ENCODE measurements at places on chromosomes 6 and 20. TPM values are rescaled to one million over a fixed set of nuclear protein-coding genes. Genes with fewer than 3 reads are reported as not detected.

DNA sequence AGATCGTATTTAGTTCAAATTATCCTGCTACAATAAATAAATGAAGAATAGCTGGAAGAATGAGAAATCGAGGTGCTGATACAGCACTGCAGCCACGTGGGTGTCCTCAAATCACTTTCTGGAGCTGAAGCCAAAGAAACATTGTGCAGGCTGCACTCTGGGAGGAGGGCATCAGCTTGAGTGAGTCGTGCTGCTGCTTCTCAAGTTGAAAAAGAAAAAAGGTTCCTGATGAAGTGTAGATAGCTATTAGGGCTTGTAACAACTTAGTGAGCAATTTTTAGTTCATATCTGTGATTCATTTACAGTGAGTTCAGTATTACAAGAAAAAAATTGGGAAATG, 40.5 kb downstream of the DSE start:
- DNase-seq = peak; percentile 31

The TPBG gene
- 3.3 TPM for polyA plus RNA-seq

The BMP5 gene
- polyA plus RNA-seq = 0.16 TPM

- DNase-seq = no peak
Measured at GRCh38 chr6:136465766-136466303, 84.4 kb downstream of the MAP7 start.

- peak; percentile 41 for DNase-seq
Measured at GRCh38 chr6:3072798-3073197, 4.5 kb downstream of the RIPK1 start.

DNA sequence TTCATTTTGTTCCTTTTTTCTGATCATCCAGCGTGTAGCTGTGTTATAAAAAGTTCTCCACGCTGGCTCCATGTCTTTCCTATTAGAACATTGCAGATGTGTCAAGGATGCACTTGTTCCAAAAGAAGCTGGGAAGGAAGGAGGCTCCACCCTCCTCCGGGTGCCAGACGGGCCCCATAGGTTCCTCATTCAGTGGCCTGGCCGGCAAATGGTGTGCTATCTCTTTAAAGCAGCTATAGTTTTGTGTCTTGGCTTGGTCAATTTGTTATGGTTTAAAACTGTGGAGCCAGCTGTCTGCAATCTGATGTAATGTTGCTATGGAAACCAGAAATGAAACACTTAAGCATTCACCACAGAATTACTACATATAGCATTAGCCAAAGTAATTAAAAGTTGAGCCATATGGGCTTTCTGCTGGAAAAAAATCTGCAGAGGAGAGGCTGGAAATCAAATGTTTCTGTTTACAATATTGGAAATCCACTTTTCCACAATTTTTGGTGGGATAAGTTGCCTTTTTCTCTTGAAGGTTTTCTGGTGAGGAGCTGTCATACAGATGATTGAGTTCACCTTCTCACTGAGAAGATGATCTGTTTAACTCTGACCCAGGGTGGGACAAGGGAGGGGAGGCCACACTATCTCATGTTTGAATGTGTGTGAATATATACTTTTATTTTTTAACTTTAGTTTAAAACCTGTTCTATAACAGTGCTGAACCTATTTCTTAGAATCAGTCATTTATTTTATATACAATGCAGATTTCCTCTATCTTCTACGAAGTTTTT, 167.4 kb downstream of the SASH1 start:
- DNase-seq = no peak

DNA sequence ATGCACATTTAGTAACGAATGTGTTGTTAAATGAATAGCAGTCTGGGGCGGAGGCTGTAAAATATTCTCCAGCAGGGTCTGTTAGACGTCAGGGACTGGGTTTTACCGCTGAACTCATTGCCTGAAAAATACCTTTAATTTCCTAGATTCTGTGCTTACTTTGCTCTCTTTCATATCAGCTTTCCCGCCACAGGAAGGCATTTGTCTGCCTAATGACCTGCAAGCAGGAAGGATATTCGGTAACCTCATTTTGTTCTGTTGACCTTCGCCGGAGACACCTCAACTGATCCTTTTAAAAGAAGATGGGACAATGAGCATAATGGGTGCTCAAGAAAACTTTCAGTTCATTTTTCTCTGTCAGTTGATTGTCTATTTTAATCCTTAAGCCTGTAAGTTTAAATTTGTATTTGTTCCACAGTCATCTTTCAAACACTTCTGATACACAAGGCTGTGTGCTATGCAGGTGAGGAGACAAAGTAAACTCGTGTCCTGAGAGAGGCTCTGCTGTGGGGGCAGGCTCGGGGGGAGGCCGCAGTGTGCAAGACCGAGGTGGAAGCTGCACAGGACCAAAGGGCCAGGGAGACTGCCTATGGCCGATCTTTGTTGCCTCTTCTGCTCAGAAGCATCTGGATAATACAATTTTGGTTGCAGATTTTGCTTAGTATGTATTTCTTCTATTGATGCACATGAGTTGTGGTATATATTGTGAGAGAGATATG, 27.4 kb upstream of the SIM1 start:
- no peak for DNase-seq

DNA sequence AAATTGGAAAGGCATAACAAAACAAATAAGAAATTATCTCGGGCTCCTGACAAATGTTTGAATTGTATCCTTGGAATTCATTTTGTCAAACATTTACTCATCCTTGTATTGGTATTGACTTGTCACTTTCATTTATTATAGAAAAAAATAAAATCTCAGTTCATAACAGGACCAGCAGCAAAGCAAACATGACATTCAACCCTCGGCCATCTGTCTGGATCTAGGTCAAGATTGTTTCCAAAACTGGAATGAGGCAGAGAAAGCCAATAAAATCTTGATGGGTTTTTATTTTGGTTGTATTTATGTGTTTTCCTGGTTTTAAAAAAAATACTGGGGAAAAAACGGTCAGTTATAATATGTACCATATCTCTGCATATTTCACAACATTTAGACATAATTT, 42.9 kb upstream of the FABP7 start:
- DNase-seq = no peak

The MARCKS gene
- 12.3 TPM for polyA plus RNA-seq

GRCh38 chr6:102562713-102563112, 1169.2 kb downstream of the GRIK2 start:
- DNase-seq = no peak

DNA sequence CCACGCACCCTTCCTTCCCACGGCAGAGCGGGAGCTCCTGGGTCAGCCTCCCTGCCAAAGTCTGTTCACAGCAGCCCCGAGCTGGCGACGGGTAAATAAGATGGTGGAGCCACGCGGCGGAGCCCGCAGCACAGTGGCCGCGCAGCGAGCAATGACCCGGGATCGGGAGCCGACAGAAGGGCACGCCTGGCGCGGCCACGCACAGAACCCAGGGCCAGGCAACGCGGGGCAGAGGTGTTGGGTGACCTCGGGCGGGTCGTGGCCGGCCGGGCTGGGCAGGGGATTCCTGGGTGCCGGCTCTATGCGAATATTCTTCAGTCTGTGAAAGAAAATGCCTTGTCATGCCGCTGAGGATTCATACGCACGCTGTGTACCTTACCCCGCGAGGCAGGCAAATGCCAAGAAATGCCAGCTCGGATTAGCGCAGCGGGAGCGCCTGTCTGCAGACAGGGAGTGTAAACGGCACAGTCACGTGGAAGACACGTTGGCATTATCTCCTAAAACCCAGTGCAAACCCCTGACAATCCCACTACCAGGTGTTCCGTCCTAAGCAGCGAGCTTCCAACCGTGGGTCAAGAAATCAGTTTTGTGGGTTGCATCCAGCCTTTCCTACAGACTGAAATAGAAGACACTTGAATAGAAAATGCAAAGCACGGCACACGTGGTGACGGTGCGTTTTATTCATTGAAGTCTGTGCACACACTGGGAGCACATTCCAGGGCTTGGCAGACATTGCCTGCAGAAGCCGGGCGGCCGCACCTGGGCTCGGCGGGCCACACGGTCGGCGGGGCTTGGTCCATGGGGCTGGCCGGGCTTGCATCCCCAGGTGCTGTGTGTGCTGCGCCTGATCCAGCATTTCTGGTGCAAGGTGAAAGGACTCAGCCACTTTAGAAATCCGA, 18.3 kb downstream of the CHRNA4 start:
- DNase-seq = no peak

The EPB41L1 gene
- polyA plus RNA-seq = 46.8 TPM

The PBOV1 gene
- not detected for polyA plus RNA-seq

GRCh38 chr6:75117701-75118100, 88.2 kb downstream of the COL12A1 start:
- no peak for DNase-seq

The TSHZ2 gene
- 49.8 TPM for polyA plus RNA-seq

DNA sequence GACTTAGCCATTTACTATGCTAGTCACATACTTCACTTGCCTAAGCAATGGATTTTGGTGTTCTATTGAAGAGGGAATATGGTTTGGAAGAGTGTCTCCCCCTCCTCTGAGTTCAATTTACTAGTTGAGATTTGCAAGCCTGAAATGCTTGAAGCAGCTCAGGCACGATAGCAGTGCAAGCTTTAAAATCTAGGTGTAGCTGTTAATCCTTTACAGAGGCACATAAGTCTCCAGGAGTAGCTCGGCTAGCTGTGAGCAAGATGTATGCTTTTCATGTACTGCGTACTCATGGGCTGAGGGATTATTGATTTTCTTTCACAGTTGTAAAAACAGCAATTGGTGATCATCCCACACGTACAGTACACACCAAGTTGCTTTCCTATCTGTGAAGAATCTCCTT, 726 bp downstream of the FLRT3 start:
- no peak for DNase-seq

The NOL4L gene
- 13.8 TPM for polyA plus RNA-seq

GRCh38 chr20:9928281-9928737, 89.4 kb upstream of the PAK5 start:
- DNase-seq = no peak

GRCh38 chr6:118826096-118826495, 67.9 kb upstream of the ASF1A start:
- DNase-seq = no peak

The GNAS-AS1 gene
- 0.09 TPM for polyA plus RNA-seq

DNA sequence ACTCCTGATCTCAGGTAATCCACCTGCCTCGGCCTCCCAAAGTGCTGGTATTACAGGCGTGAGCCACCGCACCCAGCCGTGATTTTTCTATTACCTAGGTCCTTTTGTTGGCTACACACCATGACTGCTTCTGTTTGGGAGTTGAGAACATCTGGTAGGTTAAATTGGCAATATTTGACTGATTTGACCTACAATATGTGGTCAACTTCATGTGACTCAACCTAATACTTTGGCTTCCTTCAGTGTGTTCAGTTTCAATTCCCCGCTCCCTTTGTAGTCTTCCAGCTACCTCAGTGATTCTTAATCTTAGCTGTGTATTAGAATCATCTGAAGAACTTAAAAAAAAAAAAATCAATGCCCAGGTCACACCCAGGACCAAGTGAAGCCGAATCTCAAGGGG, 47.4 kb downstream of the MYB start:
- DNase-seq = no peak

Measured in adrenal gland (tissue), 19 donors.